ENCODE measurements at places on chromosomes 16 and 17.
A peak's percentile ranks its signal among the peaks of the same experiment; 100 is the strongest.

DNA sequence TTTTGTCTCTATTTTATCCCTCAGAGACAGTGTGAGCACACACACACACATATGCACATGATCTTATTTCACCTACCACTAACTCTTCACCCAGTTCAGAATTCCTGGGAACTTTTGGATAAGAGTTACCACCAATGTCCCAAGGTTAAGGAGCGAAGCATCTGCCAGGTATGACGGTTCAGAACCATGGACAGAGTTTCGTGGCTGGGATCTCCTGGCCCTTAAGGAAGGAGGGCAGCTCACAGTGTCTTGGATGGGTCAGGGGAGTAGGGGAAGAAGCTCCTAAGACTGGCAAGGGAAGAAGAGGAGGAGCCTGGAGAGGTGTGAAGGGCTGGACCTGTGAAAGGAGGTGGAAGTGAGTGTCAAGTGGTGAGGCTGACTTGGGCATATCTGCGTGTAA, 23.0 kb upstream of the TMEM132E start:
- DNase-seq = no peak

GRCh38 chr17:20924306-20924705, 118.5 kb downstream of the USP22 start:
- DNase-seq = no peak

- DNase-seq = no peak
These were observed 110.2 kb downstream of the CCDC182 start for GRCh38 chr17:57634713-57635465.

DNA sequence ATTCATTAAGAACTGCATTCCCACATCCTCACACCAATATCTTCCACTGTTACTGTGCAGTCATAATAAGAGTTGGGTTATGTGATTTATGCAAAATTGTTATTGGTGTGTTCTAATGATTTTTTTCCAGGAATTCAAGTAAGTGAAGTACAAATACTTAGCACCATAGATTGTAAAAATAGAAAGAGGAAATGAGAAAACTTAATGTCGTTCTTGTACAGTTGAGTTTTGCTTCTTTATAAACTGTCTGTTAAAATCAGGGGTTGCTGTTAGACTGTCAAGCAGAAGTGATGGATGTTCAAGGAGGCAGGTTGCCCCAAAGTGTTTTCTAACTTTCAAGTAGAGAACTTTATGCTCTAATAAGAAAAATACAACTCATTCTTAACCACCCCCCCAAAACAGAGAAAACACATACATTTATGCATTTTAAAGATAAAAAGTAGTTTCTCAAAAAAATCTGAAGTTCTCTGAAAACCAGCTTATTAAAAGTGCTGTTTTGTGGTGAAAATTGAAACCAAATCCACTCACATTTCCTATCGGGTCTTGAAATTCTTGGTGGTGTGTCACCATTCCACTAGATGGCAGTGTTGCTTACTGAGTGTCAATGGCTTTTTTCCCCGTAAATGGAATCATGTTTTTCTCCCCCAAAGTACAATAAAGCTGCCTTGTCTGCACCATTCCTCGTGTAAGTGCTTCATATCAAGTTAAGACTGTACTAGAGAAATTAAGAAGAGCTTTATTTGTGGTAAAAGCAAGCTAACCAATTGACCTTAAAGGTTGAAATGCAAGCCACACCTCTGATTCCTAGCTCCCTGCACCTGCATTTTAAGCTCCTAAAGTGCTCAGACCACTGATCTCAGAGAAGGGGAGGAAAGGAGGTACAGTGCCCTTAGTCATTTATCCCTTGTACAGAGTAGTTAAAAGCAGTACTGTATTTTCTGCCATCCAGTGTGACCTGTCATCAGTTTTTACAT, 4.7 kb upstream of the IGSF6 start:
- no peak for DNase-seq

DNA sequence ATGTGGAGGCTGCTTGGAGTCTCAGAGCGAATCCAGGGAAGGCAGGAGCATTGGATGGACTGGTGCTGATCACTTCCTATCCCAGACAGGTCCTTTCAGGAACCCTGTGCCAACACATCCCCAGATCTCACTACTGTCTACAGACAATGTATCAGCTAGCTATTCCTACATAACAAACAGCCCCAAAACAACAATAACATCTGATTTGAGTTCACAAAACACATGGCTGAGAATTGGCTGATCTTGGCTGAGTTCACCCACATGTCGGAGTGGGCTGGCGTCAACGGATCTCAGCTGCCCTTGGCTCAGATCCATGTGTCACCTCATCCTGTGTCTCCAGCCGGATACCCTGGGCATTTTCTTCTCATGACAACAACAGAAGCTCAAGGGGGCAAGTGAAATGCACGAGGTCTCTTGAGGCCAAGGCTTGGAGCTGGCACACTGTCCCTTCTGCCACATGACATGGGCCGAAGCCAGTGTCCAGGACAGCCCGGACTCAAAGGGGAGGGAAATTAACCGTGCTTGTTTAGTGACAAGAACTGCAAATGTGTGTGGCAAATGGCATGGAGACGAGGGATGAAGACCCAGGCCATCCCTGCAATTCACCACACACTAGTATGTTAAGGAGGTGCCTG, 18.7 kb downstream of the SNX20 start:
- DNase-seq = no peak

DNA sequence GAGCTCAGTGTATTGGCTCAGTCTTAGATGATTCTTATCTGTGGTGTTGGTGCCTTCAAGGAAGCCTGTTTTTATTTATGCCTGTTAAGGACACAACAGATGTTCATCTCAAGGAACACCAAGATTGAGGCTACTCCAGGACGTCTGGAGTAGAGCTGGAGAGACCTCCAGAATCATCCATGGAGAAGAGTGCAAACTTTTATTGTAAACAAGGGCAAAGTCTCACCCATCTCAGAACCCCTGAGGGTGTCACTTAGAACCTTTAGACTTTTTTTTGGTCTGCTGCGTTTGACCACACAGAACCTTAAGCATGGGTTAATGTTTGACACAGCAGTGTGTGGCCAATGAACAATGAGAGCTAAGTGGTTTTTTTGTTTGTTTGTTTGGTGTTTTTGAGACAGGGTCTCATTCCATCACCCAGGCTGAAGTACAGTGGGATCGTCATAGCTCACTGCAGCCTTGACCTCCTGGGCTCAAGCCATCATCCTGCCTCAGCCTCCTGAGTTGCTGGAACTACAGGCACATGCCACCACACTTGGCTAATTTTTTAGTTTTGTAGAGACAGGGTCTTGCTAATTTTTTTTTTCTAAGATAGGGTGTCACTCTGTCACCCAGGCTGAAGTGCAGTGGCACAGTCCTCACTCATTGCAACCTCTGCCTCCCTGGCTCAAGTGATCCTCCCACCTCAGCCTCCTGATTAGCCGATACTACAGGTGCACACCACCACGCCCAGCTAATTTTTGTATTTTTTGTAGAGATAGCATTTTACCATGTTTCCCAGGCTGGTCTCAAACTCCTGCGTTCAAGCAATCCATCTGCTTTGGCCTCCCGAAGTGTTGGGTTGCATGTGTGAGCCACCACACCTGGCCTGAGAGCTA, 16.3 kb downstream of the SLC47A1 start:
- no peak for DNase-seq

DNA sequence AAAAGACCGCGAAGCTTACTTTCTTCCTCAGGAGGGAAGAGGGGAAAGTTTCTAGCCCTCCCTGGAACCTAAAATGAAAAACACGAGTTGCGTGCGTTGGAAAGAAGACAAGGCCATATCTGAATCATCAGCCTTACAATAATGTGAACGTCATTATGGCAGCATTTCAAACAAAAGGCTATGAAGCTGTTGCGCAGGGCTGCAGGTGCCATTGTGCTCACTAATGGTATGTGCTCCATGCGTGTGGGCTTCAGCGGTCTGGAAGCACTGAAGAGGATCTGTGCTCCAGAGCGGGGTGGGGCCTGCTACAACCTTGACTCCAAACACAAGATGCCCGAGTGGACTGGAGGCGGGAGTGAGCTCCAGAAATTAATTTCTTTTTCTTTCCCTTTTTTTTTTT, 12.1 kb upstream of the CYB5B start:
- no peak for DNase-seq

DNA sequence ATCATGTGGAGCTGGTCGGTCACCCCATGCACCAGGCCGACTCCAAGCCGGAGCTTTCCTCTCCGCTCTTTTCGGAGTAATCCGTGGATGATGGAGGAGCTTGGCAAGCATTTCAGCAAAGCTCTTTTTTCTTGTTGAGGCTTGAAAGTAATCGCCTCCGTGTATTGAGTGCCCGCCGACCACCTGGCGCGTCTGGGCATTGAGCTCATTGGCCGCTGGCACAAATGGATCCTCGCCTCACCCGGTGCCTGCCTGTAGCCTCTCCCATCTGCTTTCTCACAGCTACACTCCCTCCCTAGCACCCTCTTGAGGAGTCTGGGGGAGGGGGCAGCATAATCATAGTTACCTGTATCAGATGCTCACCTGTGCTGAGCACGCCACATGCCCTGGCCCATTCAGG, 148.9 kb downstream of the CMIP start:
- no peak for DNase-seq

DNA sequence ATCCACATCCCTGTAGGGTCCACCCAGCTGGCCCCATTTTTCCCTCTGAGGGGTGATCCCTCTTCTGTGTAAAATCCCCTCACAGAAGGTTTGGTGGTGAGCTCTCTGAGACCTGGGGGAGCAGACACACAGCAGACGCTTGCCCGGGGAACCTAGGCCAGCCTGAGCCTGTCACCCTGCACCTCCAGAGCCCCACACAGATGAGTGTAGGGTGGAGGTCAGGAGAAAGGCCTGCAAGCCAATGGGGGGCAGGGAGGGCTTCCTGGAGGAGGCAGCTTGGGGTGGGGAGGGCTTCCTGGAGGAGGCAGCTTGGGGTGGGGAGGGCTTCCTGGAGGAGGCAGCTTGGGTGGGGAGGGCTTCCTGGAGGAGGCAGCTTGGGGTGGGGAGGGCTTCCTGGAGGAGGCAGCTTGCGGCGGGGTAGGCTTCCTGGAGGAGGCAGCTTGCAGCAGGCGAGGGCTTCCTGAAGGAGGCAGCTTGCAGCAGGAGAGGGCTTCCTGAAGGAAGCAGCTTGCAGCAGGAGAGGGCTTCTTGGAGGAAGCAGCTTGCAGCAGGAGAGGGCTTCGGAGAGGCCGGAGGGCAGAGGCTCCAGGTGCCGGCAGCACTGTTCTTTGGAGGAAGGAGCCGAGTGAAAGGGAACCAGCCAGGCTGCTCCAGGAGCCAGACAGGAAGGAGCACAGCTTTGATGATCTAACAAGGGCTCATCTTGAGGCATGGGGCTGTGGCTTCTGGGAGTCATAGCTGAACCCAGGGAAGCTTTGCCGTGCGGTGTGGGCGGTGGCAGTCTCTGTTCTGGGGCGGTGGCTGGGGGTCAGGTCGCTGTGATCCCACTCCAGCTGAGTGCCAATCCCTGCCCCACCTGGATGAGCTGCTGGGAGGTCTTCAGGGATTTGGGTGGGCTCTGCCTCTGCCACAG, 83.7 kb upstream of the ZNF469 start:
- DNase-seq = no peak

GRCh38 chr16:81740169-81740568, 38.9 kb upstream of the PLCG2 start:
- no peak for DNase-seq

DNA sequence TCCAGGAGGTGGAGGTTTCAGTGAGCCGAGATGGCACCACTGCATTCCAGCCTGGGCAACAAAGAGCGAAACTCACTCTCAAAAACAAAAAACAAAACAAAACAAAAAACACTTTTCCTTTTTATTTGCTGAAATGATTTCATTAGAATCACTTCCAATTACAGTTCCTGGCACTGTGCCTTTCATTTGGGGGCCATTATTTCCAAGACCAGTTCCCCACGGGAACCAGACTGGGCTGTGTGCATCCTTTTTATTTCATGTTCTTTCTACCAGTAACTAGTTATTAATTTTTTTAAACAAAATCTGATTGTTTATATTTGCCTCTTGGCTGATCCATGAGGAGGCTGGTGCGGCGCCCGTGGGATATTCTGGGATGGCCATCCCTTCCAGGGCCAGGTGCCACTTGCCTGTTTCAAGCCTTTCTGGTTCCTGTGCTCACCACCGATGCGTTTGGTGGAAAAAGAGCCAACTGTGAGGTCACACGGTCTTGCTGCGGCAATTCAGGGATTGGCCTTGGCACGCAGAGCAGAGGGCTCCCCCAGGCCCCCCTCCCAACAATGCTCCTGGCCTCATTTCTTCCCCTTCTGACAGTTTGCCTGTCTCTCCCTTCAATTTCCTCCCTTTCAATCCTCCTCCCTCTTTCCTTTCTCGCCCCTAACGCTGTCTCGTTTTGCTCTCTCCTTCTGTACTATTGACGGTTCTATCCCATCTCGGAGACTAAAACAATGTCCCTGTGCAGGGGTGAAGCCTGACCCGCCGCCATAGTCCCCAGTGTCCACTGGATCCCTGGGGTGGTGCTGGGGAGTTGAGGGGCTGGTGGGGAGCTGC, 13.4 kb downstream of the UBALD1 start:
- peak; percentile 31 for DNase-seq
